ENCODE measurements at places on chromosomes 1 and 21.

GRCh38 chr1:27003745-27004470 lies 8.7 kb downstream of the TENT5B start:
- no peak for DNase-seq

GRCh38 chr21:39972471-39972870 lies 105.2 kb downstream of the PCP4 start:
- no peak for DNase-seq

- DNase-seq, result no peak
Measured at GRCh38 chr21:43634618-43635017, 24.7 kb downstream of the HSF2BP start.

DNA sequence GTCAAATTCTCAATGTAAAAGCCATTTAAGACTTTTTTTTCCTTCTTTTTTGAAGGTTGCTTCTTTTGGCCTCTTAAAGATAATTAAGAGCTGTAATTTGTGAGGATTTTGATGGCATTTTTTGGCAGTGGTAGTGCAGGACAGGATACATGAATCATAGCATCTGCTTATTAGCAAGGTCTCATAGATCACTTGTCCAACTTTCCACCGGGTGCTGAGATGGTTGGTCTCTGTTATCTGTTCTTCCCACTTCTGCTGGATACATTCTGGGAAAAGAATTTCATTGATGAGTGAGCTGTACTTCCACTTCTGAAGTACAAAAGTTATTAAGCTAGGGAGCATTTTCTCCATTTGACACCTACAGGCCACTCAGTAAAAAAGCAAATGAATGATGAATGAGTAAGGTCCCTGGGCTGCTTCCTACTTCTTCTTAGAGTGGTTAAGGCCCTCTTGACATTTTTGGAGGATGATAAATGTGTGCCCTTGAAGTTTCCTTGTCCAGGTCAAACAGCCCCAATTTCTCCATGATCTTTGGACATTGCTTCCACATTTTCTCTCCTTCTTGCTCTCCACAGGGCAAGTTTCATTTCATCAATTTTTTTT lies 100.6 kb downstream of the ROR1 start:
- no peak for DNase-seq

DNA sequence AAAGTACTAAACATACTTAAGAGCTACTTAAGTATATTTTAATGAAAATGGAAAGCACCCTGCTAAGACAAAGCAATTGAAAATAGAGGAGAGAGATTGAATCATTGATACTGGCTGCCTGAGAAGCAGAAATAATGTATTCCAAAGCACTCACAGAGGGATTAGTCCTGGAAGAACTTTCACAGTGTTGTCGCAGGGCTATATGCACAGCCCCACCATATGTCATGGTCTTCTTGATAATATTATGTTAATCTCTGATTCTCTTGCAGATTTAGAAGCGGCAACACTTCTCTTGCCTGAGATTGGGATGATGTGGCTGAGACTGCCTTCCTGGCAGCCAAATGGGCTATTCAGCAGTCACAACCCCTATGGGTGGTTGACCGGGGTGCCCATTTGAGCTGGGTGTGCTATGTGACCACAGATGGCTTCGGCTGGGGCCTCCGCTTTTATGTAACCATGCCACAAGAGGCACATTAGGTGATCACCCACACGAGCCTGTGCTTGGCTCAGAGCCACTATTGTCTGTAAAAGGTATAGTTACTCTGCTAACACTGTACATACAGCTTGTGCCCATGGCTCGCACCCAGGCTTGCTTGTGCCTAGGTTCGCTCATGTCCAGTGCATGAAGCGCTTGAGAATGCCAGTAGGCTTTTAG lies 152.2 kb upstream of the SGIP1 start:
- DNase-seq, result no peak

GRCh38 chr1:64392109-64392508 lies 77.8 kb upstream of the CACHD1 start:
- DNase-seq, result peak; percentile 43

DNA sequence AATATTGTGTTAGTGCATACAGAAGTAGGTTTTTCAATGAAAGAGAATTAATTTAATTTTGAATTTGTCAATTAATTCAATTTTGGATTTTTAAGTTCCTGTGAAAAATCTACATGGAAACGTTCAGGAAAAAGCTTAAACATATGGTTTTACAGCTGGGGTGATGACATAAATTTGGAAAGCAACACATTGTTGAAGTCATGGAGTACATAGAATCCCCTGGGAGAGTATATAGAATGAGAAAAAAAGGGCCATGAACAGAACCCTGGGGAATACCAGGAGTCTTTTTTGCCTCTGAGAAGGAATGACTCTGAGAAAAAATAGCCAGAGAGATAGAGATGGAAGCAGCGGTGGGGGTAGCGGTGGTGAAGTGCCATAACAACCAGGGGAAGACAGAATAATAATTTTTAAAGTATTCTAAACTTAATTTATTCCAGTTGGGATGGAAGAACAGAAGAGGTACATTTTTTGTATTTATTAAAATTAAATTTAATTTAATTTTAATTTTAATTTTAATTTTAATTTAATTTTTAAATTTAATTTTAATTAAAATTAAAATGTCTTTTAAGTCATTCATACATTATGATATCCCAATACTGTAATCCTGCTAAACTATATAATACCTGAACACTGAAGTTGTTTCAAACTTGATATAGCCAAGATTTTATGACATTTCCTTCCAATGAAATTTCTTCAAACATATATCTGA lies 48.9 kb downstream of the NME7 start:
- no peak for DNase-seq

DNA sequence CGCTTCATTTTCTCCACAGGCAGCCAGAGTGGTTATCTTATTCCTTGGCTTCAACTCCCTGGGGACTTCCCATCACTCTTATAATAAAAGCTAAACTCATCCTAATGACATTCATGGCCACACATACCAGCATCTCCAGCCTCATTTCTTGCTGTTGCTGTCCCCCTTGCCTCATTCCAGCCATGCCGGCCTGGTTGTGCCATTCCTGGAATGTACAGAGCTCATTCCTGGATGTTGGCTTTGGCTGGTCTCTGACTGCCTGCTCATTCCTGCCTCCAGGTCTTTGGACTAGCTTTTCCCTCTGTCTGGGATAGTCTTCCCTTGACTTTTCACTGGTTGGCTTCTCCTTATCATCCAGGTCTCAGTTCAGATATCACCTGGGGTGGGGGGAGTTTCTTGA lies 2.4 kb upstream of the PEF1 start:
- no peak for DNase-seq

GRCh38 chr1:160206421-160207117 lies 1.4 kb downstream of the PEA15 start:
- no peak for DNase-seq

DNA sequence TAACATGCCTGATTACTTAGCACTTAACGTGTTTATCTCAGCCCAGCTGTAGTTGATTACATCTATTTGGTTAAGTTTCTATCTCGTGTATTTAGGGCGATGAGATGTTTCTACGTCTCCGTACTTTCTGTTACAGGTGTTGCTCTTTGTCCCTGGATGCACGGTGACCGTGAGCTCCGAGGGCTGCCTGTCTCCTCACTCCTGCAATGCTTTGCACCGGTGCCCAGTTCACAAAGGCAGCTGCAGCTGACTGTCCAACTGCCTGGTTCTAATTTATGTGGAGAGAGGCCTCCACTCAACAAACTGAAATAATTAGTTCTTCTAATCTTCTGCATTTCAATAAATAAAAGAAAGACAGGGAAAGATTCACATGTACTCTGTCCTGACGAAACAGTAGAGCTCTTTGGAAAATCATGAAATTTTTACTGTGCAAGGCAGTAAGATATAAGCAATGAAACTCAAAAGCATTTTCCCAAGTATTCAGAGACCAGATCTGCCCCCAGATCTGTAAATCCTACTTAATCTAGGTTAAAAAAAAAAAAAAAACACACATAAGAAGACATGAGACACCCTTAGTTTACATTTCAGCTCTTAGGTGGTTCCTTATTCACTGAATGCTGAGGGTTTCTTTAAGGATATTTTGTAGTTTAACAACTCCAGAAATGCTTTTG lies 108.2 kb downstream of the TGFBR3 start:
- no peak for DNase-seq

DNA sequence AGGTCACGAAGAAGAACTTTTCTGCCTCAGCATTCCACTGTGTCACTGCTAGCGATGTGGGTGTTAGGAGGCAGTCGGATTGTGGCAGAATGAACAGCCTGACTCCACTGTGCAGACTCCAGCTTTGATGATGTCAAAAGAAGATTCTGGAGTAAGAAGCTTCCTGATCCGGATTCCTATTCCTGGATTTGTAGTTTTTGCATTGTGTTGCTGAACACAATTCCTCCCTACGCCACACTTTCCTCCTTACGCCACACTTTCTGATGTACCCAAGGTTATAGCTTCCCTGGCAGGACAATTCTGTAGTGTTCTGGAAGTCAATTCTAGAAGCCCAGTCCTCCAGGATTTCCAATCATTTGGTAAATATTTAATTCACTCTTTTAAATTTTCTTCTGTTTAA lies 665.2 kb upstream of the ADGRL2 start:
- DNase-seq, result no peak

DNA sequence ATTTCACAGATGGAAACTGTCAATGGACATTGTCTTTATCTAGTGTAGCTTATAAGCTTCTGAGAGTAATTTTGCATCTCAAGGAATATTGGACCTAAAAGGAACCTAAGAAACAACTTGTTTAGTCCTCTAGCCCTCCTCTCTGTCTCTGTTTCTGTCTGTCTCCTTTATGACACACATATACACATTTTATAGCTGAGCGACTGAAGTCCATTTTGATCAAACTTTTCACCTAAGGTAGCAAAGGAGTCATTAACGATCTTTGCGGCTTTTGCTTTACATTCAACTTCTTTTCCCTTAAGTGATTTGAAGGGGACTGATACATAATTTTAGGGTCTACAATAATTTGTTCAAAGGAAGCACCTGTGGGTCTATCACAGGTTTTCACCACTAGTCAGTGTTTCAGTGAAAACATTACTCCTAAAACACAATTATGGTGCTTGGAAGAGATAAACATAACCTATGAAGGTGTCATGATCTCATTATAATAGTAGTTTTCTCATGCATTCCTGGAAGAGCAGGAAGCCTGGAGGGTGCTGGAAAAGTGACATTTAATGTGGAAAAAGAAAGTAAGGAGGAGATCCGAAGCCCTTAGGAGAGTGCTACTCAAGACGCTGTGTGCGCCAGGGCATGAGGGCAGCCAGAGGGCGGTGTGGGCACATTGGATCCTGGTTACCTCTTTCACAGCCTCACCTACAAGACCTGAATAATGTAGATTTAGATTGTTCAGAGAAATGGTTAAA lies 248.6 kb downstream of the DNM3 start:
- DNase-seq, result peak; percentile 83

- DNase-seq, result no peak
Measured at GRCh38 chr21:37437376-37438080, 71.0 kb downstream of the DYRK1A start.

- DNase-seq, result no peak
Measured at GRCh38 chr21:42981214-42981523, 6.8 kb downstream of the PKNOX1 start.

DNA sequence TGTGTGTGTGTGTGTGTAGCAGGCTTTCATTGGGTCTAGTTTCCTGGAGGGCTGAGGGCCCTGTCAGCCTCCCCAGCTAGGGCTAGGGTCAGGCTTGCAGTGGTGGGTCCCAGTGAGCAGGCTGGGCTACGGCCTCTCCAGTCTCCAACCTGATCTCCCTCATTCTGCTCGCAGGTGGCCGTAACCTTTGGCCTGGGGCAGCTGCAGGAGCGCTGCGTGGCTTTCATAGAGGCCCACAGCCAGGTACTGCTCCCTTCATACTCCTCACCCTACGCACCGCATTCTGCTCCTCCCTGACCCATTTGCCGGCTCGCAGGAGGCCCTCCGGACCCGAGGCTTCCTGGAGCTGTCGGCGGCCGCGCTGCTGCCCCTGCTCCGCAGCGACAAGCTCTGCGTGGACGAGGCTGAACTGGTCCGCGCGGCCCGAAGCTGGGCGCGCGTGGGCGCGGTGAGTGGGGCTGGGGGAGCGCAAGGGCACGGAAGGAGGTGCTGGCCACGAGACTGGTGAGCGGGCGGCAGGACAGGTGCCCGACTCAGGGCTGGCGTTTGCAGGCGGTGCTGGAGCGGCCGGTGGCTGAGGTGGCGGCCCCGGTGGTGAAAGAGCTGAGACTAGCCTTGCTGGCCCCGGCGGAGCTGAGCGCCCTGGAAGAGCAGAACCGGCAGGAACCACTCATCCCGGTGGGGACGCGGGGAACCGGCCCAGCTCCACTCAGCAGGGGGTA lies 4.7 kb downstream of the BTBD19 start:
- no peak for DNase-seq

GRCh38 chr1:15106608-15107007 lies 46.9 kb upstream of the TMEM51 start:
- no peak for DNase-seq

GRCh38 chr1:64975740-64976139 lies 9.4 kb upstream of the JAK1 start:
- DNase-seq, result no peak

Data from activated CD4-positive, alpha-beta T cell treated with anti-CD3 and anti-CD28 coated beads for 36 hours (primary cell).